Upper lobe of left lung (tissue), 6 donors: ENCODE measurements at places on chromosomes 6 and 20.

- DNase-seq: no peak
Measured at GRCh38 chr6:18306977-18307376, 42.6 kb upstream of the DEK start.

DNA sequence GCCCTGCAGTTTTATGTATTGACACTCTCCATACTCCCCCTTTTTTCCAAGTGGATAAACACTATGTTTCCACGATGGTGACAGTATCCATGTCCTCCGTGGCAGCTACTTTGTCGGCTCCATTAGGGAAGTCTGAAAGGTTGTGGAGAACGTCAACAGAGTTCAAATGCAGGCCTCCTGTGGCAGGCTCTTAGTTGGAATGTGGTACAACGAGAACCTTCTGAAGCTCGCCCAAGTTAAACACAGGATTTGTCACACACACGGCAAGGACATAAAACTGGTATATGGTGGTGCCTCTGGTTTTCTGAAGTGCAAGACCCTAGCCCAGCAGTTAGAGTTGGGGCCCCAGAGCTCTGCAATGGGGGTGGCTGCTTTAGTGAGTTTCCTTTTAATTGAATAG lies 187.0 kb upstream of the TAB2 start:
- DNase-seq: peak; percentile 42

DNA sequence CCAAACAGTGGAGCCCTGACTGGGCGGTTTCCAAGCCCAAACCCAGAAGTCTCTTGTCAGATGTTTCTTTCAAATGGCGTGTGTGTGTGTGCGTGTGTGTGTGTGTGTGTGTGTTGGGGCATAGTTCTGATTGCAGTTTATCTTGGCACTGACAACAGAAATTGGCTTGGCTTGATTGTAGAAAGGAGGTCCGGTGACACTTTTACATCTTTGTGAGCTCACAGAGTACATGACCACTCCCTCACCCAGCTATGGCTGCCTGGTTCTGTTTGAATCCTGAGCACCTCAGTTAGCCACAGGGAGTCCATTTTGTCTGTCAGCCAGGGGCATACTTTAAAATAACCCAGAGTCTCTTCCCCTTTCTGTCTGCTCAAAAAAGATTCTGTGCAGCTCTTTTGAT lies 276.3 kb downstream of the CD83 start:
- no peak for DNase-seq

- peak; percentile 73 for DNase-seq
Measured at GRCh38 chr20:18276821-18277220, 11.5 kb upstream of the ZNF133 start.

GRCh38 chr6:40779409-40779808 lies 192.2 kb upstream of the LRFN2 start:
- no peak for DNase-seq

- DNase-seq: no peak
Measured at GRCh38 chr6:151523034-151523433, 29.2 kb downstream of the CCDC170 start.

GRCh38 chr20:12984069-12984765 lies 24.6 kb upstream of the SPTLC3 start:
- DNase-seq: no peak

- DNase-seq: no peak
Measured at GRCh38 chr20:48834278-48834677, 6.5 kb upstream of the PREX1 start.

GRCh38 chr6:26383624-26384417 lies 913 bp downstream of the BTN2A2 start:
- DNase-seq: peak; percentile 40

- DNase-seq: no peak
Measured at GRCh38 chr6:46903175-46903574, 18.6 kb downstream of the ADGRF5 start.

DNA sequence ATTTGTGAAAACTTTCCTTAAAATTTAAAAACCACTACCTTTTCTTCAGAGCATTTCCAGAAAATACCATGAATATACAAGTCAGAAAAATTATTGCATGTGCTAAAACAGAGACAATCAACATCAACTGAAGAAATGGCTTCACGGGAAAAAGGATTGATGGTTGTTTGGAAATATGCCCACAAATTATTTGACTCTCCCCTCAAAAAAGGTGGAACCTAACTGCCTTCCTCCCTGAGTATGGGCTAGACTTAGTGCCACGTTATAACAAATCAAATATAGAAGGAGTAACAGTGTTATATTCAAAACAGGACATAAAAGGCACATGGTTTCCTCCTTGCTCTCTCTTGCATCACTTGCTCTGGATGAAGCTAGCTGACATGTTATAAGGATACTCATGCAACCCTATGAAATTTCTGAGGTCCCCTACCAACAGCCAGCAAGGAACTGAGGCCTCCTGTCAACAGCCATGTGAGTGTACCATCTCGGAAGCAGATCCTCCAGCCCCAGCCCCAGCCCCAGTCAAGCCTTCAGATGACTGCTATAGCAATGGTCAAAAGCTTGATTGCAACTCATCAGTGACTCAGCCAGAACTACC lies 8.4 kb downstream of the BTBD9 start:
- no peak for DNase-seq

- DNase-seq: no peak
Measured at GRCh38 chr6:57159127-57159526, 13.0 kb upstream of the BAG2 start.

GRCh38 chr6:155228546-155229166 lies 35.2 kb upstream of the CLDN20 start:
- DNase-seq: no peak

DNA sequence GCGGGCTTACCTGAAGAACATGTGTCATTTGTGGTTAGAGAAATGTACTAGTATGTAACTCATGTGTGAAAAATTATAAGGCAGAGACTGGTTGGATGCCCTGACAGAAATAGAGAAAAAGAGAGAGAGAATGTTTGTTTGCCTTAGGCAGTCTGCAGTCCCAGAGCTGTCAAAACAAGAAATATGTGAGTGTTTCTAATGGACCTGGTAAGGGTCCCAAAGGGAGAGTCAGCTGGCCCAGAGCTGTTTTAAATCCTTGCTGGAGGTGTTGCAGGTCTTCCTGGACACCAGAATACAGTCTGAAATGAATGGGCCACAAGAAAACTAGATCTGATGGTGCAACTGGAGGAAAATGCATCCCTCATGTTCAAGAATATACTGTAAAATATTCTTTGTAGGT lies 158.3 kb upstream of the OGFRL1 start:
- DNase-seq: no peak

- no peak for DNase-seq
Measured at GRCh38 chr20:10963717-10964266, 290.0 kb upstream of the JAG1 start.

DNA sequence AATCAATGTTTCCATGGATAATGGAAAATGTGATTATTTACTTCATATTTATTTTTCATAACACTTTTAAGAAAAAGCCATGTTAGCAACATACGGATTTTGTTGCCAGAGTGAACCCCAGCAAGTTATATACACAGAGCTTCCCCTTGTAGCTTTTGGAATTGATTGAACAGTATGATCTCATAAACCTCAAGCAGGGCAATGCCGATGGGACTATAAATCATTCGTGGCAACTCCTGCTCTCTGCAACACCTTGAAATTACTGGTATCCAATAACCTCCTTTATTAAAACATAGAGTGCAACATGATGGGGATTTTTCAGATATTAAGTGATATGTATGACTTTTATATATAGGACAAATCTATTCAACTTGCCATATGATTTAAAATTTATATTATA lies 428.5 kb downstream of the KHDRBS2 start:
- DNase-seq: no peak

DNA sequence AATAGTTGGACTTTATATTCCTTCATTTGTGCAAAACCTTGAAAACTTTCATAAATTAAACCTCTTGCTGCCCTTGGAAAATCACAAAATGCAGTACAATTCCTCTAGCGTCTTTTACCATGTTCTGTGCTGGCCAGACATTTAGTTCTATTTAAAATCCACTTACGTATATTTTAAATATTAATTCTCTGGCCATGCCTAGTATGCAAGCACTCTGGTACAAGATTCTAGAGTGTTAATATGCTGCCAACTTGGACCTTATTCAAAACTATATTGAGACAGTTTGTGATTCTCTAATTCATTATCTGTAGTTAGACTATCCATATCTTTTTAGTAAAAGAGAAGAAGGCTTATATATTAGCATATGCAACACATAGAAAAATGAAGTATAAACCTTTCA lies 328.1 kb downstream of the ARHGAP18 start:
- DNase-seq: no peak

DNA sequence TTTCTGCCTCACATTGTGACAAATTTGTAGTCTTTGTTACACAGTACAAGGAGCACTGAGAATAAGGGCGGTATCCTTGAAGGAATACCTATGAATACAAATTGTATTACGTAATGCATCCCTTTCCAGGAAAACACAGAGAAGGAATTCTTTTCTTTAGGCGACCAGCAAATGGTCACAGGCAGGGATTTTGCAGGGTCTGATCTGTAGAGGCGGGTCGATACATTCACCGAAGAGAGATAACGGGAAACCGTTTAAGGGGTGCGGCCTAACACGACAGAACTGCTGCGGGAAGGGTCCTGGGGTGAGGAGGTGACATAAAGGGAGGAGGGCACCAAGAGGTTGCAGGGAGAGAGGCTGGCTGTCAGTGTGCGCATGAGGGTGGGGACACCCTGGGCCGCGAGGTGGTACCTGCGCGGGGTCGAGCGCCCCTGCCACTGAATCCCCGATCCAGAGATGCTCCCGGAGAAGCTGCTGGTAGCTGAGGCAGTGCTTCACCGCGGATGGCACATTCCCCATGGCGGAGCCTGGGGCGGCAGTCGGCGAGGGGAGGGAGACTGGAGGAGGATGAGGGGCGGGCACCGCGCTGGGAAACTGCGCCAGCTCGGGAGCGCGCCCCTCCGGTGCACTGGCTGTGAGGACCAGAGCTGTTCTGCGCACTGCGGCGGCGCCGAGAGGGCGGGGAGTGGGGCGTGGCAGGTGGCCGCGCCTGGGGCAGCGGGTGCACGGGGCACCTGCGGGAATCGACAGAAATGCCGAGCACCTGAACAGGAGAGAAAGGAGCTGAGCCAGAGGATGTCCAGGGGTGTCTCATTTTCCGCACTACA lies at the start of gene HMGCLL1:
Gene HMGCLL1 (minus strand): TSS at position 656 of the 827 bp plus-strand sequence. CDS start 137 bp downstream, at position 519.
- DNase-seq: peak; percentile 90

GRCh38 chr6:95431637-95432228 lies 145.6 kb upstream of the MANEA start:
- no peak for DNase-seq

GRCh38 chr20:56605261-56605996 lies 23.7 kb upstream of the TFAP2C start:
- no peak for DNase-seq

- DNase-seq: no peak
Measured at GRCh38 chr20:19802492-19803158, 44.6 kb downstream of the RIN2 start.

DNA sequence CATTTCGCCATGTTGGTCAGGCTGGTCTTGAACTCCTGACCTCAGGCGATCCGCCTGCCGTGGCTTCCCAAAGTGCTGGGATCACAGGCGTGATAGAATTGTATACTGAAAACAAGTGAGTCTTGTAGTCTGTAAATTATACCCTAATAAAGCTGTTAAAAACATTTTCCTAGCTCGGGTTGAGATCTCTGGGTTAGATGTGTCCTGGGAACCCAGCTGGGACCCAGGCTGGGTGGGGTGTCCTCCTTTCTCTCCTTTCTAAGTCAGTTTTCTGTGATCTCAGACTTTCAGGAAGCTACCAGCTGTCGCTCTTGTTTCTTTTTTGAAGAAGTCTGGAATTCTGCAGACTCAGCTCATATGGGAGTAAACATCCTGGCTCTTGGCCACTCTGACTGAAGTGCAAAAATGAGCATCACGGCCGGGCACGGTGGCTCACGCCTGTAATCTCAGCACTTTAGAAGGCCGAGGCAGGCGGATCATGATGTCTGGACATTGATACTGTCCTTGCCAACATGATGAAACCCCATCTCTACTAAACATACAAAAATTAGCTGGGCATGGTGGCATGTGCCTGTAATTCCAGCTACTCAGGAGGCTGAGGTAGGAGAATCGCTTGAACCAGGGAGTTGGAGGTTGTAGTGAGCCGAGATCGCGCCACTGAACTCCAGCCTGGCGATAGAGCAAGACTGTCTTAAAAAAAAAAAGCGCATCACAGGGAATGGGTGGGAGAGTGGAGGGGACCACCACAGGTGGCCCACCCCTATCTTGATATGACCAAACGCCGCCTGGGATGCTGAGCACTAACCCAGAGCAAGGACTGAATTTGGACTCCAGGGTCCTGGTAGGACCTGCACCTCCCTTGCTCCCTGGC lies 9.9 kb upstream of the PCIF1 start:
- DNase-seq: no peak

DNA sequence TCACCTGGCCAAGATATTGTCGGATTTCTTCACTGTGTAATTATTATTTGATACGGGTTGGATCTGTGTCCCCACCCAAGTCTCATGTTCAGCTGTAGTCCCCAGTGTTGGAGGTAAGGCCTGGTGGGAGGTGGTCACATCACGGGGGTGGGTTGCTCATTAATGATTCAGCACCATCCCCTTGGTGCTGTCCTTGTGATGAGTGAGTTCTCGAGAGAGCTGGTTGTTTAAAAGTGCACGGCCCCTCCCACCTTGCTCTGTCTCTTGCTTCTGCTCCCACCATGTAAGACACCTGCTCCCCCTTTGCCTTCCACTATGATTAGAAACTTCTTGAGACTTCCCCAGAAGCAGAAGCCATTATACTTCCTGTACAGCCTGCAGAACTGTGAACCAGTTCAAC lies 173.9 kb upstream of the PMEPA1 start:
- DNase-seq: no peak

DNA sequence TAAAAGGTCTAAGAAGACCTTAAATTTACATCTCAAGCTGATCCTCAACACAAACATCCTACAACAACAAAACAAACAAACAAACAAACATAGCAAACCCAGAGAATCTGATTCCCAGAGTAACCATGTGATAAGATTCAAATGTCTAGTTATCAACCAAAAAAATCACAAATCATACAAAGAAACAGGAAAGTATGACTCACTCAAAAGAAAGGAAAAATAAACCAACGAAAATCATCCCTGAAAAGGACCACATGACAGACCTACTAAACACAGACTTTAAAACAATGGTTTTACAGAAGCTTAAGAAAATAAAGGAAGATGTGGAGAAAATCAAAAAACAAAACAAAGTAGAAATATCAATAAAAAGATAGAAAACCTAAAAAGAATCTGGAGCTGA lies 18.1 kb downstream of the VNN1 start:
- DNase-seq: no peak

GRCh38 chr20:62059401-62059800 lies 6.3 kb downstream of the TAF4 start:
- no peak for DNase-seq

- peak; percentile 83 for DNase-seq
Measured at GRCh38 chr20:47493175-47493962, 8.3 kb upstream of the NCOA3 start.

- DNase-seq: no peak
Measured at GRCh38 chr6:97885325-97885724, 602.3 kb upstream of the MMS22L start.

GRCh38 chr6:105137388-105137787 lies 42.4 kb downstream of the POPDC3 start:
- DNase-seq: peak; percentile 42

DNA sequence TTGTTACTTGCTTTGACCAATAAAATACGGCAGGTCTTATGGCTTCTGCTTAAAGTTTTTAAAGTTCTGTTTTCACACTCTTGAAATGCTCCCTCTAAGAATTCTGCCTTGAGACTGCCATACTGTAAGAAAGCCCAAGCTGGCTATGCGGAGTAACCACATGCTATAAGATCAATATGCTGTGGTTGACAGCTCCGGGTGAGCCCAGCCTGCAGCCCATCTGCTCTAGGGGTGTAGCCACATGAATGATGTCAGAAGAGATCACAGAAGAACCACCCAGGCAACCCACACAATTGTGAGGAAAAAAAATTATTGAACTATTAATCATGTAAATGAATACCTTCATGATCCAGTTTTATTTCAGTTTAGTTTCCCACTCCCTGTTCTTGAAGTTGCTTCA lies 26.1 kb upstream of the SH3BGRL2 start:
- no peak for DNase-seq
